ENCODE measurements at places on chromosomes 5 and 9.

DNA sequence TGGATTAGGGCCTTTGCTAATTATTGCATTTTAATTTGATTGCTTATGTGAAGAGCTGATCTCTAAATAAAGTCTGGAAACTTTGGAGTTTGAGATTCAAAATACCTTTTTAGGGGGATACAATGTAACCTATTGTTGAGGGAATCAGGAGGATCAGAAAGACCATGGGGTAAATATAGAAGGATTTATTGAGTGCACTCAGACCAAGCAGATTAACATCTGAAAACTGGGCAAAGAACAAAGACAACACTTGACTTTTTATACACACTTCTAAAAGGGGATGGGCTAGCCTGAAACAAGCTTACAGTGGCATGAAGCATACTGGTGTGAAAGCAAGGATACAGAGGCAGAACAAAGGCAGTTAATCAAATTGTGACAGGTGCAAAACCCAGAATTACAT lies 174.3 kb downstream of the MRPS30 start:
- DNase-seq = no peak

- DNase-seq = no peak
Measured at GRCh38 chr9:137305060-137305797, 3.2 kb upstream of the NRARP start.

GRCh38 chr5:62041156-62041756 lies 264.8 kb upstream of the KIF2A start:
- no peak for DNase-seq

DNA sequence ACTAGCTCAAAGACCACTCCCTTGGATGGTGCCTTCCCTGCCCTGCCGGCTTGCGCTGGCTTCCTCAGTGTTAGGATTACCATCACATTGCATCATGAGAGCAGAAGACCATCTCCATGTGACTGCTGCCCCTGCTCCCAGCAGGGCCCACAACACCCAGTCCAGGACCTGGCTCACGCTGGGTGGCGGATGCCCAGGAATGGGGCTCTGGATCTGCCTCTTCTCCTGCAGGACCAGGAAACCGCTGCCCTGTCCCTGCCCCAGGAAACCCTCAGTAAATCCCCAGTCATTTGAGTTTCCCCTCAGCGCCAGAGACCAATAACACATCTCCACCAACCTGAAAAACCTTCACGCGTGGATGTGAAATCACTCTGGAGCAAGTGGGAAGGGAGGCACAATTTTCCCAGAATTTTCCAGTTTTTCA lies 3.3 kb upstream of the RNF44 start:
- DNase-seq = no peak

DNA sequence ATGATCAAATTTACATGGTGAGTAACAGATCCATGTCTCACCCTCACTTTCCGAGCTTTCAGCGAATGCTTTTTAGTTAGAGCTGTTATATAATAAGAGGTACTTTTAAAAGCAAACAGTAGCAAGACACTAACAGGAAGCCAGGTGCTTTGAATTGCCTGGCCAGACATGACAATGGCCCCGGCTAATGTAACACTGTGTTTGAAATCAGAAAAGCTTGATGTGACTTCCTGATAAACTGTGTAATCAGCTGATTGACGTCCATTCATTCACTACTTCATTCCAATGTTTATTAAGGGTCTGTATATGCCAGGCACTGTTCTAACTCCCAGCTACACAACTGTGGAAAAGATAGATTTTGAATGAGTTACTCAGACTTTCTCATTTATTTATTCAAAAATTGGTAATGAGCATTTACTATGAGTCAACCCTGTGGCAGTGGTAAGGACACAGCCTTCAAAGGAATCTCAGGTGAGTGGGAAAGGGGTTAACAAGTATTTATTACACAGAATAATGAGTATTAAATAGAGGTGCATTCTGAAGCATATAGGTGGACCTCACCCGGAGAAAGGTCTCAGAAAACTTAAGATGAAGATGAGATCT lies 26.6 kb downstream of the DPYSL3 start:
- no peak for DNase-seq

GRCh38 chr9:1454211-1454610 lies 404.1 kb downstream of the DMRT2 start:
- DNase-seq = no peak

DNA sequence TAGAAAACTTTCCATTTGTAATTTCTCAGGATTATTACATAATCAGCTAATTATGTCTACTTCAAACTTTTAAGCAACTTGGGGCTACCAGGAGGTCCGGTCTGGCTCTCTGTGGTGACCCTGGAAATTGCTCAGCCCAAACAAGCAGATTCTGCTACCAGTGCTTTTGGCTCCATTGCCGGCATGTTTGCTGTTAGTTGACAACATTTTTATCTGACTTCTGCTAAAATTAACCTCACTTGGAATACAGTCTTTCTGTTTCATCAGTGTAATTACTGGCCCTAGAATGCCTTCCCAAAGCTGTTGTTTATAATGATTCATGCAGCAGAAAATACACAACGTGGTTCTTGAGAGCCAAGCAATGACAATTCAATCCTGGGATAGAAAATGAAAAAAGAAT lies 38.5 kb upstream of the FAM81B start:
- no peak for DNase-seq

GRCh38 chr5:100900796-100901781 lies 2.0 kb downstream of the ST8SIA4 start:
- DNase-seq = no peak

- no peak for DNase-seq
Measured at GRCh38 chr9:86454701-86455615, 100.7 kb upstream of the TUT7 start.

- no peak for DNase-seq
Measured at GRCh38 chr5:87103616-87104287, 163.9 kb upstream of the RASA1 start.

- DNase-seq = no peak
Measured at GRCh38 chr9:92941861-92942260, 5.5 kb upstream of the FGD3 start.

- no peak for DNase-seq
Measured at GRCh38 chr5:18113721-18114120, 479.5 kb downstream of the TAF11L14 start.

GRCh38 chr5:148623101-148623500 lies 31.2 kb downstream of the HTR4 start:
- no peak for DNase-seq

GRCh38 chr9:32706004-32706724 lies 70.7 kb upstream of the TAF1L start:
- no peak for DNase-seq

DNA sequence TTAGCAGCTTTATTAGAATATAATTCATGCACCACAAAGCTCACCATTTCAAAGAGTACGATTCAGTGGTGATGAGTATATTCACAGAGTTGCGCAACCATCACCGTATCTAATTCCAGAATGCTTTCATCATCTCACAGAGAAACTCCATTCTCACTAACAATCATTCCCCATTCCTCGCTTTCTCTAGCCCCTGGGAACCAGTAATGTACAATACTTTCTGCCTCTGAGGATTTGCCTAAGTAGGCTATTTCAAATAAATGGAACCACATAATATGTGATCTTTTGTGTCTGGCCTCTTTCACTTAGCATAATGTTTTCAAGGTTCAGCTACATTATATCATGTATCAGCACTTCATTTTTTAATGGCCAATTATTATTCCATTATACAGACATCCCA lies 145.1 kb upstream of the ADAMTS16 start:
- no peak for DNase-seq

GRCh38 chr9:16138561-16139491 lies 586.0 kb downstream of the CCDC171 start:
- no peak for DNase-seq

- no peak for DNase-seq
Measured at GRCh38 chr5:89187883-89188465, 305.0 kb upstream of the MEF2C start.

GRCh38 chr5:120788481-120788880 lies 324.4 kb downstream of the PRR16 start:
- DNase-seq = no peak

- DNase-seq = no peak
Measured at GRCh38 chr5:170434966-170435605, 45.9 kb upstream of the KCNMB1 start.

- DNase-seq = no peak
Measured at GRCh38 chr5:175790796-175791195, 80.6 kb upstream of the CPLX2 start.

DNA sequence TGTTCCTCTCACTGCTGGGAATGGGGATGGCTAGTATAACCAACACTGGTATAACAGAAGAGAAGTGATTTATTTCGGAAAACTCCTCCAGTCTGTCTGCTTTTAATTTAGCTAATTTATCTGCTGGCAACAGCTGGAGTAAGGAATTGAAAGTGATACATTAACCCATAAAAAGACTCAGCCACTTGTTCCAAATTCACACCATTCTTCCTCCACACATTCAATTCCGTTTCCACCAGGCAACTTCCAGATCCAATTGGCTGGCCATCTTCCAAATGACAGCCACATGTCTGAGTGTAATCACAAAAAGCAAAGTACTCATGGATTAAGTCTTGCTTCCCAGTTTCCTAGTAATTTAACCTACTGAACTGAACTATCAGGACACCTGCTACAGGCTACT lies 77.1 kb upstream of the RETREG1 start:
- DNase-seq = no peak

DNA sequence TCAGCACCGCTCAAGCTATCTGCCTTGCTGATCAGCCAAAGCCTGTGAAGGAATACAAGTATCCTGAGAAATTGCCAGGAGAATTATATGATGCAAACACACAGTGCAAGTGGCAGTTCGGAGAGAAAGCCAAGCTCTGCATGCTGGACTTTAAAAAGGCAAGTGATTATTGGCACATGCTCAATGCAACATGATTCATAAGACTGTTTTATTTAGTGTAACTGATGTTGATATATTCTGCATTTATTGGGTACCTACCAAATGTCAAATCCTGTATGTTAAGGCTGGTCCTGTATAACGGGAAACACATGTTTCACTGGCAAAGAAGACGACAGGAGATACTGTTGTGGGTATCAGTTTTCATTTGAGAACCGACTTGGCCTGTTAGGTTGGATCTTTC lies 69.0 kb downstream of the ADAMTS16 start:
- DNase-seq = no peak

DNA sequence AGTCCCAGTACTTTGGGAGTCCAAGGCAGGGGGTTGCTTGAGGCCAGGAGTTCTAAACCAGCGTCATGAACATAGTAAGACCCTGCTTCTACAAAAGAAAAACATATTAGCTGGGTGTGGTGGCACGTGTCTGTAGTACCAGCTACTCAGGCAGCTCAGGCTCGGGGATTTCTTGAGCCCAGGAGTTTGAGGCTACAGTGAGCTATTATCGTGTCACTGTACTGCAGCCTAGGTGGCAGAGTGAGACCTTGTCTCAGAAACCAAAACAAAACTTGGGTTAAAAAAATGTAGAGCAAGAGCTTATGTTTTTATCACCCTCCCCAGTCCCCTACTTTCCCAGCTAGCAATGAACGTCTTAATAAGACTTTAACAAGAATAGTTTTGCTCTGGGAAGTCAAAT lies 46.7 kb downstream of the UHRF2 start:
- DNase-seq = no peak

DNA sequence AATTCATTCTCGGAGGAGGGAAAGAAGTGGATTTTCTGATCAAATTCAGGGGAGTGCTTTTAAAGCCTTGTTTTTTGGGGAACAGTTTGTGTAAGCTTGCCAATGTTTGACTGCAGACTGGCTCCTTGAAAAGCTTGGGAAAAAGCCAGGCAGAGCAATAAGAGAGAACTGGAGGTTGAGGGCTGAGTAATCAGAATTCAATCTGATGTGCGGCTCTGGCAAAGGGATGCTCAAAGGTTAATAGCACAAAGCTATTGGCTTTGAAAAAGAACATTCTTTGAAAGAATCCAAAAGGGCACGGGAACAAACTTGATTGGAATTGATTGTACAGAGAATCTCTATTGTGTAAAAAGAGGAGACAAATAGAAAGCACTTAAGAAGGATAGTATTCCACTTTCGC lies 279.3 kb downstream of the YTHDC2 start:
- no peak for DNase-seq

GRCh38 chr5:95241-95980 lies 3.4 kb downstream of the PLEKHG4B start:
- DNase-seq = no peak

GRCh38 chr9:71760901-71761300 lies 7.4 kb downstream of the CEMIP2 start:
- DNase-seq = no peak

- no peak for DNase-seq
Measured at GRCh38 chr5:64569858-64570257, 64.0 kb downstream of the RGS7BP start.

GRCh38 chr5:96785326-96786109 lies 22.2 kb downstream of the ERAP1 start:
- DNase-seq = no peak

DNA sequence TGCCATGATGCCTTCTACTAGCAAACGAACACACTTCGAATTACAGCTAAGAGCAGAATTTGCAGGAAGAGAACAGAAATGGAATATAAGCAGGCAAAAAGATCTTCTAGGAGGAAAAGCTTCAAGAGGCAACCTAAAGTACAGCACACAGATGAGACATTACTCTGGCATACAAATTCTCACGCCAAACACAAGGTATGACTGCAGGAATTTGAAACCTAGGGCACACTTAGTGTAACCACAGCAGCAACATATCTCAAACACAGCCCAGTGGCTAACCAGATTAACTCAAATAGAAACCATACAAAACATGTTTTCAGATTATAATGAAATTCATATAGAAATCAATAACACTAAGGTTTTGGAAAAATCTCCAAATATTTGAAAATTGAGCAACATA lies 481.0 kb upstream of the RGMB start:
- DNase-seq = no peak

GRCh38 chr9:92266486-92266885 lies 27.0 kb downstream of the IARS1 start:
- no peak for DNase-seq

- DNase-seq = no peak
Measured at GRCh38 chr5:166677891-166678290, 1613.6 kb upstream of the WWC1 start.

DNA sequence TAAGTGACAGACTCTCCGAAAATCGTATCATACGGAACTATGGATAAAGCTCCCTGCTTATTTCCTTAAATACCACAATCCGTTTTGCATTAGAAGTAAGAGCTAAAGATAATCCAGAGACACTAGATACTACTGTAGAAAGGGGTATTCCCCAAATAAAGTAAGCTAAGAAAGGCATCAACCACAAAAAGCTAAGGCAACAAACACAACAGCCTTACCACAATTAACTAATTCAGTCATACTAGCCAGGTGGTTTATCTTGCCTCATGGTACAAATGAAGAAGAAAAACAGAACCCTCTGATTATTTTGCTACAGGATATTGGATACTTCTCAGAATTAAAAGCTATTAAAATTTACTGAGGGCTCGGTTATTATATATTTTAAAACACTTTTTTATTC lies 14.1 kb downstream of the ERP44 start:
- DNase-seq = no peak
